ENCODE measurements at places on chromosomes 5 and 9.
A peak's percentile ranks its signal among the peaks of the same experiment; 100 is the strongest.

DNA sequence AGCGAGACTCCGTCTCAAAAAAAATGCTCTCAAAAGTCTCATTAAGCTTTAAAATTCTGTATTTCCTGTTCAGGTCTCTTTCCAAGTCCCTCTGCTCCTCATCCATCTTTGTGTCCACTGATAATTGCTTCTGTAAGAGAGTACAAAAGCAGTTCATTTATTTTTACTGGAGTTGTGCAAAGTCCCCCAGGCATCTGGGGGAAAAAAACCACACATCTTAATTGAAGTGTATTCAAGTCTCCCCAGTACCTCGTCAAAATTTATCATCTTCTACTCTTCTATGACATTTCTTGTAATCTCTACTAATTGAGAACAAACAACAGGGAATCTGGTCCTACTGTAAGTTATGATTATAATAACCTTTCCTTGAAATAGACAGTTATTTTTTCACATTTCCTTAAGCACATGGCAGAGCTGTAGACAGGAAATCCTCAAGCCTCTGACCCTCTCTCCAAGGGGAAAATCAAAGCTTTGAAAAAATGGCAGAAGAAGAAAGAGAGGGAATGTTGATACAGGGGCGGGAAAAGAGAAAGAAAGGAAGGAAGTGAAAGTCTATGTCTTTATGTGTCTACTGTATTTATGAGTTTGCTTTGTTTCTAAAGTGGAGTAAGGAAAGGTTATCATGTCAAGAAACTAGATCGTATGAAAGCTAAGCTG is 51.5 kb downstream of the RAI14 start:
- DNase-seq = no peak

- DNase-seq = no peak
Measured at GRCh38 chr9:93305497-93306020, 121.6 kb downstream of the WNK2 start.

DNA sequence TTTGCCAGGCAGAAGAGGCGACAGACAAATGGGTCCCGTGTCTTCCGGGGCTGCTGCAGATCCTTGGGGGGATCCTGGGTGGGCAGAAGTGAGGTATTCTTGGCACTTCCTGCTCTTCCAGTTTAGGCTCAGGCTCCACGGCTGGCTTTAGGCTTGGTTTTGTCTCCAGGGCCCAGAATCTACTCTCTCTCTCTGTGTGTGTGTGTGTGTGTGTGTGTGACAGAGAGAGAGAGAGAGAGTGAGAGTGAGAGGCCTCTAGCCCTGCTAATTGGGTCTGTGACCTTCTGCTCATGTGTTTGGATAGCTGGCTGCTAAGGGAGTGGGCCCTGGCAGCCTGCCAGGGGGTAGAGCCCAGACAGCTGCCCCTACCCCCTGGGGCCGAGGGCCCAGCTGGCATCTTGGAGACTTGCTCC is 39.3 kb downstream of the CRB2 start:
- peak; percentile 85 for DNase-seq

- no peak for DNase-seq
Measured at GRCh38 chr5:149005077-149005892, 57.6 kb downstream of the SH3TC2 start.
